ENCODE measurements at places on chromosomes 7 and 10.

DNA sequence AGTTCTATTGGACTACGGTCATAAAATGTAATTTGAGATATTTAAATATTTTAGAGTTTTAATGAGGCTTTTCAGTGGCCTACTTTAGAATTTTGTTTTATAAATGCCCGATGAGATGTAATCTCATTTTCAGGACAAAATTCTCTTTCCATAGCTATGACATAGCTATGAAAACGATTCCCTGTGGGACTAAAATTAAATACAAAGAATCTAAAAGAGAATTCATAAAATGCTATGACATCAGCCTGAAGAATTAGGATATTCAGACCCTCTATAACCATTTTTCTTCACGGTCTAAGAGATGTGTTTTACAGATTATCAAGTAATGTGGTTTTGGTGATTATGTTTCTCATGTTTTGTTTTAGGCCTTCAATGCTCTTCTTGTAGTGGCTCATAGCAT, 48.2 kb upstream of the ODAD2 start:
- H3K4me1 ChIP-seq: peaks cover 2% of the 10 kb centered on the region
- no peak overlapping the region for H3K27ac ChIP-seq
- no peaks in the 10 kb centered on the region for H3K36me3 ChIP-seq
- H3K27me3 ChIP-seq: no peaks in the 10 kb centered on the region
- H3K4me3 ChIP-seq: no peak overlapping the region

- H3K4me1 ChIP-seq: no peaks in the 10 kb centered on the region
- no peaks in the 10 kb centered on the region for H3K27me3 ChIP-seq
- H3K36me3 ChIP-seq: no peaks in the 10 kb centered on the region
- DNase-seq: no peak
These were observed 303.2 kb downstream of the EXOC4 start for GRCh38 chr7:133556048-133556447.

DNA sequence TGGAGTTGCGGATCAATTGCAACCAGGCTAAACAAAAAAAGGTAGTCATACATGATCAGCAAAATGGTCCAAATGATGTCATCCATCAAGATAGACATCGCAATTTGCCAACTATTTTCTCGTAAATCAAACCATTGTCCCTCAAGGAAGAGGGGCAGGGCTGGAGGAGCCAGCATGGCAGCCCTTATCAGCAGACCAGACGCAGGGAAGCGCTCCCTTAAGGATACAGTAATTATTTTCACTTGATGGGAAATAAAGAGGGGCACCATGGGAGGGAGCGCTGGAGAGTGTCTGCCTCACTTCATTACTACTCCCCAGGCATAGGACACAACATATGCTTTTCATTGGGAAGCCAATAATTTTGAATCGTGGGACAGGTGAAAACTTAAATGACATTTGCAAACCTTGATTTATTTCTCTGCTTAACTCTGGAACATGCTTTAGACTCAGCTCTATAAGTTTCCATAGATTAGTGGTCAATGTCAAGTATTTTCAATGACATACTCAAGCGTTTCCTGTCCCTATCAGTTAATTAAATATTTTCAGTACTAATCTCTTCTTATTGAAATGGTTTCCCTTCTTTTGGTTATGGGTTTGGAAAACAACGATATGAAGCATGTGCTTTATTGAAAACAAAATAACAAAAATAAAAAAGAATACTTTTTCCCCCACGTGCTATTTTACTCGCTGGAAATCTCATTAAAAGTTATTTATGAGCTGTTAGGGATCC, 202.4 kb upstream of the HABP2 start:
- no peaks in the 10 kb centered on the region for H3K36me3 ChIP-seq
- no peak overlapping the region for H3K27ac ChIP-seq
- H3K27me3 ChIP-seq: peaks cover 9% of the 10 kb centered on the region
- DNase-seq: no peak
- no peaks in the 10 kb centered on the region for H3K4me1 ChIP-seq
- no peak overlapping the region for H3K4me3 ChIP-seq

GRCh38 chr7:19772841-19773760, at the start of gene TMEM196:
Gene TMEM196 (minus strand): TSS chr7:19773617. CDS start chr7:19772696, 921 bp downstream.
- H3K27me3 ChIP-seq: no peaks in the 10 kb centered on the region
- no peak within 1 kb of the TSS for H3K27ac ChIP-seq
- H3K4me1 ChIP-seq: no peaks in the 10 kb centered on the region
- H3K4me3 ChIP-seq: no peak within 1 kb of the TSS

DNA sequence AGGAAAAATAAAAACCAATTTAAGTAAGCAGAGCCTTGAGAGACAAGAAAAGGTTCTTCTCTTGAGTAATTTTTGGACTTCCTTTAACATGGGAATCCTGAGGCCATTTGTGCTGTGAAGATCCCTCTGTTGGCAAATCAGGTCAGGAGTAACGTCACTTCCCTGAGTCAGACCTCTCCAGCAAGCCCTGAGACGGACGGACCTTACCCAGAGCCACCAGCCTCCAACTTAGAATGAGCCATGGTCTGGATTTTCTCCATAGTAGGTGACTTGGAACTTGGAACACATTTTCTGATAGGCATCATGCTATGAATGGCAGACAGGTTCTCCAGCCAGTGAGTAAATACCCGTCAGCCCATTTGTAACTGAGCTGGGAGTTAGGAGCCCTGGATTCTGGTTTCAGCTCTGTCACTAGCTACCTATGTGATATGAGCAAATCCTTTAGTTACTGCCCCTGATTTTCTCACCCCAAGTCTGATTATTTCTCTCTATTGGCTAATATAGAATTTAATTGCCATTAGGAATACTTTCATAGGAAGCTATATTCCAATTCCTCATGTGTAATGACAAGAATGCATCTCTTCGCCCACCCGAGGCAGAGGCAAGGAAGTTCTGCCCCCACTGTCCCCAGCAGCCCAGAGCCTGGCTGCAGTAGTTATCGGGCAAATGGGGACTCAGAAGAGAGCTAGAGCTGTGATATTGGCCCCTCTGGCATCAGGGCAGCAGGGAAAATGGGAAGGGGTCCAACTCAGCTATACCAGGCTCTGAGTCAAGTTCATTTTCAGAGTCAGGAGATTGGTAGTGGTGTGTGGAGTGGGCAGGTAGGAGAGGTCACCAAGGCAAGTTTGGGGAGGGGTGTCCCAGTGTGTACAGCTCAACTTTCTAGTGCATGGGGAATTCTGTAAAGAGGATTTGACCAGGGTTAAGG, 153.7 kb upstream of the AGK start:
- H3K4me1 ChIP-seq: no peaks in the 10 kb centered on the region
- no peaks in the 10 kb centered on the region for H3K36me3 ChIP-seq
- no peaks in the 10 kb centered on the region for H3K27me3 ChIP-seq
- no peak overlapping the region for H3K4me3 ChIP-seq

DNA sequence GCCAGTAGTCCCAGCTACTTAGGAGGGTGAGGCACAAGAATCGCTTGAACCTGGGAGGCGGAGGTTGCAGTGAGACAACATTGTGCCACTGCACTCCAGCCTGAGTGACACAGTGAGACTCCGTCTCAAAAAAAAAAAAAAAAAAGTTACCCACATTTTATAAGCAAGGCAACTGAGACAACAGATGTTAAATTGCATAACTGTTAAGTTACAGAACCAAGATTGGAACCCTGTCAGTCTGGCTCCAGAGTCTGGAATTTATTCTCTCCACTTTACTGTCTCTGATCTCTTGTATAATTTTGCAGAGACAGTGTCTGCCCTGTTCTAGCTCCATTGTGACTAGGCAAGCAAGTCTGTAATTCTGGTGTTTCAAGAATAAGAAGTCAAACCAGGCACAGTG, 6.2 kb upstream of the ITGB1 start:
- no peak for DNase-seq
- H3K27ac ChIP-seq: no peak overlapping the region
- peaks cover 10% of the 10 kb centered on the region for H3K4me1 ChIP-seq
- no peak overlapping the region for H3K4me3 ChIP-seq
- no peaks in the 10 kb centered on the region for H3K36me3 ChIP-seq

GRCh38 chr10:110141871-110142635, 65.4 kb upstream of the MXI1 start:
- no peaks in the 10 kb centered on the region for H3K36me3 ChIP-seq
- H3K27ac ChIP-seq: no peak overlapping the region
- H3K27me3 ChIP-seq: no peaks in the 10 kb centered on the region
- no peak for DNase-seq
- H3K4me1 ChIP-seq: 0 out of 2 replicates have a peak, but pooled peaks cover 2% of the 10 kb centered on the region
- no peak overlapping the region for H3K4me3 ChIP-seq

- no peaks in the 10 kb centered on the region for H3K27me3 ChIP-seq
- no peaks in the 10 kb centered on the region for H3K4me1 ChIP-seq
- peaks cover 13% of the 10 kb centered on the region for H3K36me3 ChIP-seq
- DNase-seq: no peak
- H3K4me3 ChIP-seq: no peak overlapping the region
These were observed 8.7 kb downstream of the ACTR1A start for GRCh38 chr10:102493771-102494170.

GRCh38 chr10:4623200-4623599, 202.8 kb upstream of the AKR1E2 start:
- no peak for DNase-seq
- no peaks in the 10 kb centered on the region for H3K27me3 ChIP-seq
- H3K27ac ChIP-seq: no peak overlapping the region
- no peak overlapping the region for H3K4me3 ChIP-seq
- H3K36me3 ChIP-seq: no peaks in the 10 kb centered on the region

GRCh38 chr7:42877862-42878261, 34.0 kb downstream of the C7orf25 start:
- peaks cover 3% of the 10 kb centered on the region for H3K4me1 ChIP-seq
- H3K36me3 ChIP-seq: no peaks in the 10 kb centered on the region
- no peak overlapping the region for H3K4me3 ChIP-seq
- H3K27me3 ChIP-seq: peaks cover 9% of the 10 kb centered on the region

DNA sequence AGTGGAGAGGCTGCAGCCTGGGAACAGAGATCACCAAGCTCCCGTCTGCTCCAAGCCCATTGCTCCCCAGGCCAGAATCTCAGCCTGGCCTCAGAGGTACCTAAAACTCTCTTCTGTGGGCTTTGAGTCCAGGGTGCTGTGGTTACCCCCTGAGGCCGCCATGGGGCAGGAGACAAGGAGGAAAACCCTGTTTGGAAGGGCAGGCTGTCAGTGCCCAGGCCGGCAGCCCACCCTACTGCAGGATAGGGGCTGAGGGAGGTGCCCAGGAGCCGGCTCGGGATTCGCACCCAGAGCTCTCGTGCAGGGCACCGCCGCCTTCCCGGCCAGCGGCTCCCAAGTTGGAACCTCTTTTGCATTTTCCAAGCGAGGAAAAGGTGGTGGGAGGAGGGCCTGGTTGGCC, 24.5 kb downstream of the UNCX start:
- no peak overlapping the region for H3K27ac ChIP-seq
- H3K4me3 ChIP-seq: no peak overlapping the region
- no peaks in the 10 kb centered on the region for H3K4me1 ChIP-seq

GRCh38 chr10:24947304-24948097, 4.9 kb downstream of the PRTFDC1 start:
- no peaks in the 10 kb centered on the region for H3K27me3 ChIP-seq
- no peaks in the 10 kb centered on the region for H3K36me3 ChIP-seq
- H3K27ac ChIP-seq: peak overlapping the region; percentile 2

GRCh38 chr10:108404155-108404554, 1239.6 kb upstream of the SORCS1 start:
- H3K27ac ChIP-seq: no peak overlapping the region
- H3K4me1 ChIP-seq: no peaks in the 10 kb centered on the region
- DNase-seq: no peak
- H3K4me3 ChIP-seq: no peak overlapping the region
- H3K36me3 ChIP-seq: no peaks in the 10 kb centered on the region
- no peaks in the 10 kb centered on the region for H3K27me3 ChIP-seq

DNA sequence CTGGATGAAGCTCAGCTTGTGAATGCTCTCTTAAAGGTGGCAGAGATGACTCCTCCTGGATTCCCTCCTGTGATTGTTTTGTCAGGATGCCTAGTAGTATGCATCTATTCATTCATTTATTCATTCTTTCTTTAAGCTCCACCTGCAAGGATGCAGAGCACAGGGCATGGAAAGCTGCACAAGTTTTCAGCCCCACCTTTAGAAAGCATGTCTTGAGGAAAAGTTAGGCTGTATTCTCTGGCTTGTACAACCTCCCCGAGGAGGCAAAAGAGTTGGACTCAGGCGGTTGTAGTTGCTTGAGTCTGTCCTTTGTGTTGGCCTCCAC, 22.4 kb downstream of the ARID5B start:
- H3K27ac ChIP-seq: peak overlapping the region; percentile 68
- no peaks in the 10 kb centered on the region for H3K27me3 ChIP-seq
- H3K36me3 ChIP-seq: peaks cover 12% of the 10 kb centered on the region
- H3K4me1 ChIP-seq: peaks cover 22% of the 10 kb centered on the region
- DNase-seq: no peak

DNA sequence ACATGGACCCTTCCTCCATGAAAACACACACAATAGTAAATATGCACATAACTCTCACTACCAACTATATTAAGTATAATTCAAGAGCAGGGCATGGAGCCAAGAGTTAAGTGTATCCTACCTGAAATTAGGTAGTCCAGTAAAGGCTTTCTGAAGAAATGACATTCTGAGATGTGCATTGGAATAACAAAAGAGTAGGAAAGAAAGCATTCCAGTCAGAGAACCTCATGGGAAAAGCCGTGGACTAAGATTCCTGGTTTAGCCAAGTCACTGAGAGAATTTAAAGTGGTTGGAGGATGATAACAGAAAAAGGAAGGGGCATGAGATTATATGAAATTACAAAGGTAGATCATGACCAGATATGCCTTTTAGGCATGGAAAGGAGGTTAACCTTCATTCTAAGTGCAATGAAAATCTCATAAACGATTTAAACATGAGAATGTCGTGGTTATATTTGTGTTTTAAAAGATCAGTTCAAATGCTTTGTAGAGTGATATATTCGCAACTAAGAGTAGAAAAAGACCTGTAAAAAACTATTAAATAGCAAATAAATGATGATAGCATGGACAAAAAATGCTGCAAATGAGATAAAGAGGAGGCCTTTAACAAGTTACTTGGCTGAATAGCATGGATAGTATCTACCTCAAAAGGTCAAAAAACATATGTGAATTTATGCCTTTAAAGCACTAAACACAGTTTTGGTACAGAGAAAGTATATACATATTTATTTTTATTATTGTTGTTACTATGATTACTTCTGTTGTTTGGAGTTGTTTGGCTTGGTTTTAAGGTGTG, 767.4 kb upstream of the GHITM start:
- H3K27ac ChIP-seq: no peak overlapping the region
- H3K4me1 ChIP-seq: no peaks in the 10 kb centered on the region
- no peak overlapping the region for H3K4me3 ChIP-seq
- no peaks in the 10 kb centered on the region for H3K27me3 ChIP-seq
- no peak for DNase-seq

DNA sequence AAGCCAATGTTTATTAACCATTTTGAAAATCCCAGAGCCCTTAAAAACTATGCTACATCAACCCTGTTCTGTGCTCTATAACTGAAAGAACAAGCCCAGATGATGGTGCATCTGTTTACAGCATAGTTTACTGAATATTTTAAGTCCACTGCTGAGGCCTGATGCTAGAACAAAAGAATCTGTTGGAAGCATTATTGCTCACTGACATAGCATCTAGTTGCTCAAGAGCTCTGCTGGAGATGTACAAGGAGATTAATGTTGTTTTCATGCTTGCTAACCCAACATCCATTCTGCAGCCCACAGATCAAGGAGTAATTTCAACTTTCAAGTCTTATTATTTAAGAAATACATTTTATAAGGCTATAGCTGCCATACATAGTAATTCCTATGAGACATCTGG, 181.3 kb upstream of the FEZF1 start:
- H3K27me3 ChIP-seq: no peaks in the 10 kb centered on the region
- no peaks in the 10 kb centered on the region for H3K4me1 ChIP-seq
- no peak overlapping the region for H3K4me3 ChIP-seq
- H3K36me3 ChIP-seq: no peaks in the 10 kb centered on the region
- no peak for DNase-seq

Measured in IMR-90 (cell line).